ENCODE measurements at places on chromosomes 7 and 10.

DNA sequence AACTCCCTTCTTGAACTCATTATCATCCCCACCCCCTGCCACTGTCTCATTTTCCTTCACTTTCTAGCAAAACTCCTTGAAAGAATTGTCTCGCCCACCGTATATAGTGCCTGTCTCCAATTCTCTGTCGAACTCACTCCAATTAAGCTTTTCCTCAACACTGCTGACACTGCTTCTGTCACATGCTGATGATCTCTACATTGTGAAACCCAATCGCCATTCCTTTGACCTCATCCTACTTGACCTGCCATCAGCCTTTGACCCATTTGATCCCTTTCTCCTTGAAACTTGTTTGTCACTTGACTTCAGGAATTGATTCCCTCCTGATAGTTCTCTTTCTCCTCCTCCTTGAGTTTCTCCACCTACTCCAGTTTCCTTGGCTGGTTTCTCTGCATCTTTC, 54.8 kb downstream of the CCDC71L start:
- DNase-seq = no peak

- DNase-seq = no peak
Measured at GRCh38 chr7:47726047-47726726, 144.3 kb upstream of the TNS3 start.

DNA sequence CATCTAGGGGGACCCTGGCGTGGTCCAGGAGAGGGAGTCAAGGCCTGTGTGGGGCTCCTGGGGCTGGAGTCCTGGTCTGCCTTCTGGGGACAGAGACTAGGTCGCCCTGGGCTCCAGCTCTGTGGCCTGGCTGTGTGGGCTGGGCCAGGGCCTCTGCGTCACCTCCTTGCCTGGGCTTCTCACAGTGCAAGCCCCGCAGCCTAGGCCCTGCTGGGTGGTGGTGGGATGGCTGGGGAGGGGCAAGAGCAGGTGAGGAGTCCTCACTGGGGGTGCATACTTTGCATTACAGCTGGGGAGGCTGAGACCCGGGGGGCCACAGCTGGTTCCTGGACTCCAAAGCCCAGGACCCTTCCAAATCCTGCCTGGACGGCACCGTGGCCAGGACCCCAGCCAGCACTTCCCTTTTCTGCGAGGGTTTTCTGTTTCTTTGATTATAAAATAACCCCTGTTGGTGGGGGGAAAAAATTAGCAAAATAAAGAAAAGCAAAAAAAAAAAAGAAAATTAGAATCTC, 23.5 kb downstream of the PWWP2B start:
- DNase-seq = no peak

GRCh38 chr7:120794106-120794729, 63.7 kb downstream of the TSPAN12 start:
- DNase-seq = no peak

GRCh38 chr7:92835261-92835850, 1.0 kb downstream of the CDK6 start:
- DNase-seq = no peak

DNA sequence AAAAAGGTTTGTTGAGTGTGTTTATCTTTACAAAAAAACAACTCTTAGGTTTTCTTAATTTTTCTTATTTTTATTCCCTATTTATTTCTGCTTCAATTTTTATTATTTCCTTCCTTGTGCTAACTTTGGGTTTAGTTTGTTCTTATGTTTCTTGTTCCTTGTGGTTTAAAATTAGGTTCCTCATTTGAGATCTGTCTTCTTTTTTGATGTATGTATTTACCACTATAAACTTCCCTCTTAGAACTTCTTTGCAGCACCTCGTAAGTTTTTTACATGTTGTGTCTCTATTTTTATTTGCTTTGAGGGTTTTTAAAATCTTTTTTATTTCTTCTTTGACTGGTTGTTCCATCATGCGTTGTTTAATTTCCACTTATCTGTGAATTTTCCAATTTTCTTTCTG, 1217.1 kb upstream of the CELF2 start:
- no peak for DNase-seq

DNA sequence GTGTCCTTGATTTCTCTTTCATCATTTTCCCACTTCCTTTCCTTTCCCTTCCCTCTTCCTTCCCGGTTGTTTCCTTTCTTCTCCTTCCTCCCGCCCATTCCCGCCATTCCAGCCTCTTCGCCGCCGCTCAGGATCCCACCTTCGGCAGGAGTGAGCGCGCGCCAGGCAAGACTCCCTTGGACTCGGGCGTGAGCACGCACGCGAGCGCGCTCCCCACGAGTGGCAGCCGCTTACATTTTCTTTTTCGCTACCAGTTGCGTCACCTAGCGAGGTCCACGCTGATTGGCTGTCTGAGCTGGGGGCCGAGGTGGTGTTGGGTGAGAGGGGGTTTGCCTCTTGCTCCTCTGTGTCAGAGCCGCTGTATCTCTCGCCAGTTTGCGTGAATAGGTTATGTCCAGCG, 11.8 kb downstream of the ZAN start:
- no peak for DNase-seq

DNA sequence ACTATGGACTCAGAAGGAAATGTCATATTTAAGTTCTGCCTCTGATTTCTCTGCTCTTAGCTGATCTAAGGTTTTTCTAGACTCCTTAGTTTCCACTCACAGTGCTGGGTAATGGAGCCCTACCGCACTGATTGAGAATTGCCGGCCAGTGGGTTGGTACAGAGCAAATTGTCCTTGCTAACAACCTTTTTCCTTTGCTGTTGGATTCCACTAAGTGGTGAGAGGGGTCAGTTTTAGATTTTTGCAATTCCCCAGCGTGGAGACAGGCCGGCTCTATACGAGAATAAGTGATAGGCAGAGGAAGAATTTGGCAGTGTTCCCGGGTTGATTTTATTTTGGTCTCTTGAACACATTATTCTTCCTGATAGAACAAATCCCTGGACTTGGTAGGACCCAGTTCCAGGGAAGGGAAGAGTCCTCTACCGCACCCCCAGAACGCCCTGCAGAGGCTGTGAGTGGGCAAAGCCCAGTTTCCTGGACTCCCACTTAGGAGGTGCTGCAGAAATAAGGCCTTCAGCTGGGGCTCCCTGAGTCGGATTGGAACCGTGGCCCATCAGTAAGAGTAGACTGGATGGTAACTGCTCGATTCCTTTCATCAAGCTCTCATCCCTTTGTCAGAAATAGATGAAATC, 3.0 kb upstream of the NRP1 start:
- no peak for DNase-seq

GRCh38 chr7:45159296-45159695, 1.7 kb downstream of the RAMP3 start:
- no peak for DNase-seq

GRCh38 chr7:84953234-84953633, 233.6 kb downstream of the SEMA3D start:
- DNase-seq = no peak

- no peak for DNase-seq
Measured at GRCh38 chr7:2962865-2963264, 80.8 kb downstream of the CARD11 start.

DNA sequence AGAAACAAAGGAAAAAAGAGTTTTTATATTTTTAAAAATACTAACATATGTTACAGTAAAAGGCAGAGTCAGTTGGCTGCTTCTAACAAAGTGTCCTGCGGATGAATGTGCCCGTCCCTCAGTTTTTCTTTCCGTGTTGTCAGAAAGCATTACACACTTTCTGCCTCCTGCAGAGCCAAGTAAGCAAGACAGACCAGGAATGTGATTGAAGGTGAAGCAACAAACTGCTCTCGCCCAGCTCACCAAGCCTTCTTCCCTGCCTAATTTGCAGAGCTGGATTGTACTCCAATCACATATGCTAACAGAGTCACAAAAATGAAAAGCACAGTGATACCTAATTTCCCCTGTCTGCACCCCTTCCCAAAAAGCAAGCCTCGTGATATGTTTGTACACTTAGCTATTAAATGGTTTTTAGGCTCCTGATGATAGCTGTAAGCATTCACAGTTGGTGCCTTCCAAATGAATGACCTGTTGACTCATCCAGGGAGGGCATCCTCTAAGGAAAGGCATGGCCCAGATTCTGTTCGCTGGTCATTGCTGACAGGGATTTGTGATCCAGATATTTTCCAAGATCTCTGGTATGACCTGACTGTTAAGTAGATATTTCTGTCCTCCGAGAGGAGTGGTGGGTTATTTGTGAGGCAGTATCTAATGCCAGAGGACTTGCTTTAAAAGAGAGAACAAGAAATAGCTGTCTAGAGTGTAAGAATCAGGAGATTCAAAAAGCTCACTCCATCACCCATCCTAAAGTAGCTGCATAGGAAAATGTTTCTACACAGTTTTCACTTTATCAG, 187.3 kb upstream of the PLXDC2 start:
- no peak for DNase-seq

DNA sequence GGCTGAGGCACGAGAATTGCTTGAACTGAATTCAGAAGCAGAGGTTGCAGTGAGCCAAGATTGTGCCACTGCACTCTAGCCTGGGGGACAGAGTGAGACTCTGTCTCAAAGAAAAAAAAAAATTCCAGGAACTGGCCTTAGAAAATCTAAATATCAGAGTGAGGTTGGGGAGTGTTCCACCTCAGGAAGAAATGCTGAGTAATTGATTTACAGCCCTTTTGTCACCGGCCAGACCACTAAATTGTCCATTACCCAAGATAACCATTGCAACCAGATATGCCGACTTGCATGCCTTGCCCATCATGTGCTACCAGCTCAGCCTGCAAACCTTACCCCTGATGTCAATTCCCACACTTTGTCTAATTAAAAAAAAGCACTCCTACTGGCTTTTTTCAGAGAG, 42.4 kb downstream of the CRCP start:
- DNase-seq = no peak

- DNase-seq = no peak
Measured at GRCh38 chr10:86480571-86480970, 41.0 kb downstream of the WAPL start.

DNA sequence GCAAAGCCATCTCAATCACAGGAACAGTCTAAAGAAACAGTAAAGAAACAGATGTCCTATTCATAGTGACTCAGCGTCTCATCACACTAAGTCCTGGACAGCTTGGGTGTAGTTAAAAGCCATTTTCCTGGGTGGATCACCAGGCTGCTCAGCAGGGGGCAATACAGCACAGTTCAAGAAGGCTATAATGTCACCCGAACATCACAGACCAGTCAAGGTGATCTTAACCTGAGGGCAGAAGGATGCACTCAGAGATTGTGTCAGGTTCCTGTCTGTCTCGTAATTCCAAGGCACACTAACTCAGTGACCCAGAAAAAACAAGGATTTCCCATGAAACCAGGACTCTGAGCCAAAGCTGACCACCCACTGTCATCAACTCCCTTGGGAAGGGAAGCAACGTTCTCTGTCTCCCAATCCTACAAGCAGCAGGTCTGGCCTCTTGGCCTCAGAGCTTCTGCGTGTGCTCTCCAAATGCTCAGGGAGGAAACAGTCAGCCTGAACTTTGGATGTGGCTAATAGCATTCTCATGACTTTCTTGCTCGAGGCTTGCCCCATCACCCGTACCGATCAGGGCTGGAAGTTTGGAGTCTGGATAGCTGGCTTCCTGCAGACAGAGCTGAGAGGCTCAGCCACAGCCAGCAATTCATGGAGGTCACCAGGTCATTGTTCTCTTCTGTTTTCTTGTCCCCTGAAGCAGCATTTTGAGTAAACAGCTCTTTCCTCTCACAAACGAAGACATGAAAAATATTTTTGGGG, 90.4 kb upstream of the FAM171A1 start:
- DNase-seq = no peak

DNA sequence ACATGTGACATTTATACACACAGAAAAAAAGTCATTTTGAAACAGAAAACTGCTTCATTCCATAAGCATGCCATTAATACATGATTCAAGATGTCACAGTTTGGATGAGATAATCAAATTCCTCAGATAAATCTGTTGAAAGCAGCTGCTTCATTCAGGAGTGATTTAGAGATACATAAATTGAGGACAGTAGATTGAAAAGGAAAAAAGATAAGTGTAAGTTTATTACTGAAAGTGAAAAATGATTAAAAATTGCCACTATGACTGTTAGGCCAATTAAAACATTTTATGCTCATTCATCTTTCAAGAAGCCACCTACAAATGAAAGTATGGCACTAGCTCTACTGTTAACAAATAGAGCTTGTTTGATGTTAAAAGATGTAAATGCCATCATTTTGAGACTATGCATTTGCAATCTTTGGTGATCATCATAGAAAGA, 136.9 kb upstream of the CDK6 start:
- no peak for DNase-seq

DNA sequence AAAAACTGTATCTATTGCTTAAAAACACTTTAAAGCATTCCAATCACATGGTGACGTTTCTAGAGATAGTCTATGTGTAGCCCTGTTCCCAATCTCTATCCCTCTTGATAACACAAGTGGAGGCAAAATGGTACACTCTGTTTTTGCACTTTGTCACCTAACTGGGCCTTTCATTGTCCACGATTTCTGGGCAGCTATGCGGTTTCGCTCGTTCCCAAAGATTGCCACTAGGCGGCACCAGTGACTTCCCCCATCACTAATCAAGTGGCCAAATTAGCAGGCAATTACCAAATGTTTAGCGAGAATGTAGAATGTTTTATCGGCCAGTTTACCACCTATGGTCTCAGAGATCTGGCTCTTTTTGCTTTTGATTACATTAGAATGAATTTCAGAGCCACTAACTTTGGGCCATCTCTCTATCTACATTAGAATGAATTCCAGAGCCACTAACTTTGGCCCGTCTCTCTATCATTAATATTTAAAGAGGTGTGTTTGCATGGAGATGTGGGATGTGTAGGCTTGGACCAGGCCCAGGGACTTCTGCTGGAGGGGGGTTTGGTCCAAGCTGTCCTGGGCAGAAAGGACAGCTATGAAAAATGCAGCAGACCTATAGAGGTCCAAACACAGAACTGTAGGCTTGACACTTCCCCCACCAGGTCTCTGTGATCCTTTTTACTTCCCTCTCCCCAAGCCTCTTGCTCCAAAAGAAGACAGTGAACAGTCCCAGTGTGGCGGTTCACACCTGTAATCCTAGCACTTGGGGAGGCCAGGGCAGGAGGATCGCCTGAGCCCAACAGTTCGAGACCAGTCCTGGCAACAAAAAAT, 90.1 kb downstream of the EPC1 start:
- DNase-seq = peak; percentile 39

DNA sequence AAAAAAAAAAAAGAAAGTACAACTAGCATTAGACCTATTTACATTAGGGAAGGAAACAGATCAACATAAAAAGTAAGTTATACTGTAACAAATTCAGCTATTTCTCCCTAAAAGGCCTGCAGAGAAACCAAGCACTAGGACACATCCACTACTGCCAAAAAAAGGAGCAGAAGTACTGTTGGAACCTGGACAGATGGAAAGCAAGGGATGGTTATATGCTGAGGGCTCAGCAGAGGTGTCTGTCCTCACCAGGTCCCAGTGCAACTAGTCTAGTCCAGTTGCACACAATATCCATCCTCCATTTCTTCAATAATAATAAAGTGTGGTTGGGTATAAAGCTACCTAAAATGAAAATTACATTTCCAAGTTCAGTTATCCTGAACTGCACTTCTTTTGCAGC, 103.2 kb upstream of the IFRD1 start:
- no peak for DNase-seq

All from LNCaP clone FGC (cell line).